HFFc6 (cell line): ENCODE measurements at places on chromosomes 13 and 19. TPM values are rescaled to one million over a fixed set of nuclear protein-coding genes. Genes with fewer than 3 reads are reported as not detected.
A peak's percentile ranks its signal among the peaks of the same experiment; 100 is the strongest.

GRCh38 chr13:60431108-60431700 lies 34.2 kb downstream of the TDRD3 start:
- DNase-seq = peak; percentile 54
- no peaks in the 10 kb centered on the region; the same call in 1 of the 2 replicates for H3K4me1 ChIP-seq
- H3K27me3 ChIP-seq = no peaks in the 10 kb centered on the region
- no peaks in the 10 kb centered on the region for H3K36me3 ChIP-seq
- no peak overlapping the region for H3K27ac ChIP-seq
- H3K4me3 ChIP-seq = no peak overlapping the region

DNA sequence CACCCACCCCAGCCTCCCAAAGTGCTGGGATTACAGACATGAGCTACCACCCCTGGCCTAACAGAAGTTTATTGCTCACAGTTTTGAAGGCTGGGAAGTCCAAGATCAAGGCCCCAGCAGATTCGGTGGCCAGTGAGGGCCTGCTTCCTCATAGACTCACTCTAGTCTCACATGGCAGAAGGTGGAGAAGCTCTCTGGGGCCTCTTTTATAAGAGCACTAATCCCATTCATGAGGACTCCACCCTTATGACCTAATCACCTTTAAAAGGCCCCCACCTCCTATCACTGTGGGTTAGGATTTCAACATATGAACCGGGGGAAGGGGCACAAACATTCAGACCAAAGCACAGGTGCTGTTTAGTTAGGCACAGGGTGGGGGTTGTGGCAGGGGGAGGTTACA lies 6.9 kb upstream of the SWSAP1 start:
- H3K27me3 ChIP-seq = no peaks in the 10 kb centered on the region; the same call in 1 of the 2 replicates
- H3K27ac ChIP-seq = no peak overlapping the region
- H3K36me3 ChIP-seq = no peaks in the 10 kb centered on the region; the same call in none of the 2 replicates
- no peak overlapping the region for H3K4me3 ChIP-seq
- DNase-seq = no peak

DNA sequence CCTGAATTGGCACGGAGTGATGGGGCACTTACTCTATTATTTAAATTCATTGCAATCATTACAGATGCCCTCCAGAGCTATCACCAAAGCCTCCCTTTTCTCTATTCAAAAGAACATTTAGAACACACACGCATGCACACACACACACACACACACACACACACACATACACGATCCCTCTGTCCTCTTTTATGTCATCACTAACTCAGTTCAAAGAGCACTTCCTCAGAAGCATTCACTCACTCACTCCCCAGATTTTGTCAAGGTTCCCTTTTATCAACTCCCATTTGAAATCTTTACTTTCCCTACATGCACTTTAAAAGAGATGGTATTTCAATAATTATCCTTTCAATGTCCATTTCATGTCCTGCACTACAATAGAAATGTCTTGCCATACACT lies 22.4 kb upstream of the IGFL4 start:
- no peak for DNase-seq
- H3K27me3 ChIP-seq = peaks cover 43% of the 10 kb centered on the region
- no peak overlapping the region for H3K27ac ChIP-seq
- peaks cover 33% of the 10 kb centered on the region for H3K4me1 ChIP-seq
- no peak overlapping the region for H3K4me3 ChIP-seq
- peaks cover 16% of the 10 kb centered on the region for H3K36me3 ChIP-seq

DNA sequence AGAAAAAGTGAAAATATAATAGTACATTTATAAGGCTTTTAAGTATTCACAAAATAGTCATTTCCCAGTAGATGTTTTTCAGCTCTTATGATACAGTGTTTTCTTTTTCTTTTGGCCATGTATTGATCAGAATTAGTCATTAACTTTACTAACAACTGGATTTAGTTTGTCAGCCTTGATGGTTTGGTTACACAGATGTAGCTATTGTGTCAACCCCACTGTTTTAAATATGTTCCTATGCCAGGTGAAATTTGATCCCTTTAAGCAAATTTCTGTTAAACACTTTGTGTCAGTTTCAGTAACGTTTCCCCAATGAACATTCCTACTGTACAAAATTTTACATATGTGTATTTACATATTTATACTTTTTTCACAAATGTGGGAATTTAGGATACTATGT lies 261.5 kb upstream of the STARD13 start:
- H3K4me1 ChIP-seq = peaks cover 22% of the 10 kb centered on the region
- H3K27ac ChIP-seq = no peak overlapping the region
- no peak for DNase-seq
- H3K36me3 ChIP-seq = no peaks in the 10 kb centered on the region
- H3K4me3 ChIP-seq = no peak overlapping the region
- H3K27me3 ChIP-seq = no peaks in the 10 kb centered on the region

GRCh38 chr13:88908961-88909441 lies 1237.8 kb downstream of the SLITRK5 start:
- no peak overlapping the region for H3K4me3 ChIP-seq
- no peaks in the 10 kb centered on the region for H3K36me3 ChIP-seq
- H3K27ac ChIP-seq = no peak overlapping the region
- no peaks in the 10 kb centered on the region for H3K27me3 ChIP-seq

- DNase-seq = no peak
- H3K36me3 ChIP-seq = peaks cover 16% of the 10 kb centered on the region; the same call in 1 of the 2 replicates
- no peaks in the 10 kb centered on the region for H3K27me3 ChIP-seq
- H3K4me1 ChIP-seq = peaks cover 26% of the 10 kb centered on the region
Observed at GRCh38 chr19:29952177-29952576, 10.1 kb downstream of the URI1 start.

GRCh38 chr19:49940482-49940791 lies 11.1 kb upstream of the NUP62 start:
- no peaks in the 10 kb centered on the region for H3K36me3 ChIP-seq
- no peak overlapping the region for H3K4me3 ChIP-seq
- no peak overlapping the region for H3K27ac ChIP-seq
- H3K4me1 ChIP-seq = no peaks in the 10 kb centered on the region; the same call in 1 of the 2 replicates
- peaks cover 5% of the 10 kb centered on the region for H3K27me3 ChIP-seq
- DNase-seq = no peak

GRCh38 chr19:10112895-10113591 lies 1.6 kb downstream of the P2RY11 start:
- no peak for DNase-seq
- no peak overlapping the region for H3K4me3 ChIP-seq
- peaks cover 12% of the 10 kb centered on the region for H3K4me1 ChIP-seq
- peak overlapping the region; percentile 75 for H3K27ac ChIP-seq

DNA sequence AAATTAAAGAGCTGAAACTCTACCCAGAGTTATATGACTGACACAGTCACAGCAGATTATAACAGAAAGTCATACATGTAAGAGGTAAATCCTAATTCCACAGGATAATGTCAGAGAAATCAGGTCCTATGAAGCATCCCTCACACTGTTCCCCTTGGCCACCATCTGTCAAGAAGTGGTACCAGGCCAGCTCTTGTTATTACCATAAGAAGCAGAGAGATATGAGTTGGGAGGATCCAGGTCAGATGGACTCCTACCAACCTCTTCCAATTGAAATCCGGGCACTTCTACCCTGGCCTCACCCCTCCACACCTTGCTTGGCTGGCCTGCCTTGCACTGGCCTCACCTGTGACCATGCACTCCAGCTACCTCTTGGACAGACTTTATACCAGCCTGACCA lies 353.2 kb downstream of the DNAJC15 start:
- H3K4me3 ChIP-seq = no peak overlapping the region
- peaks cover 4% of the 10 kb centered on the region for H3K27me3 ChIP-seq
- H3K27ac ChIP-seq = no peak overlapping the region
- peaks cover 10% of the 10 kb centered on the region for H3K4me1 ChIP-seq
- DNase-seq = no peak

GRCh38 chr13:41196620-41197019 lies 2.3 kb upstream of the KBTBD7 start:
- H3K27ac ChIP-seq = no peak overlapping the region
- H3K4me3 ChIP-seq = no peak overlapping the region
- peaks cover 30% of the 10 kb centered on the region for H3K4me1 ChIP-seq
- peaks cover 16% of the 10 kb centered on the region for H3K36me3 ChIP-seq

DNA sequence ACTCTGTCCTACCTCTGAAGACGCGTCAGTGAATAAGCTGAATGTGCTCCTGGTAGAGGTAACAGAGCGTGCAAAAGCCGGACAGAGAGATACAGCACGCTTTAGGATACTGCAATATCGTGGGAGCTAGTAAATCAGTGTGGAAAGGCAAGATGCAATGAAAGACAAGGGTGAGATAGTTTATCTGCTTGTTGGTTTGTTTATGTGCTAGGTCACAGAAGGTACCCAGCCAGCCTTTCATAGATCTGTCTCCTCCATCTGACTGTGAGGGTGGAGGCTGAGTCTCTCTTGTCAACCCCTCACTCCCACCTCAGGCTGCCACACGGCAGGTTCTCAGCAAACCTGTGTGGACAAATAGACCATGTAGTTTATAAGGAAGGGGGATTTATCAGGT lies 904 bp upstream of the GIPC1 start:
- no peaks in the 10 kb centered on the region; the same call in 1 of the 2 replicates for H3K27me3 ChIP-seq
- DNase-seq = no peak
- H3K4me3 ChIP-seq = peak overlapping the region; percentile 80
- peaks cover 35% of the 10 kb centered on the region for H3K4me1 ChIP-seq
- peaks cover 15% of the 10 kb centered on the region for H3K36me3 ChIP-seq

- no peak overlapping the region for H3K4me3 ChIP-seq
- H3K4me1 ChIP-seq = peaks cover 30% of the 10 kb centered on the region
- H3K27ac ChIP-seq = no peak overlapping the region
Observed at GRCh38 chr13:39820606-39821005, 165.1 kb downstream of the COG6 start.

GRCh38 chr13:109758937-109759480 lies 27.4 kb downstream of the IRS2 start:
- H3K36me3 ChIP-seq = peaks cover 5% of the 10 kb centered on the region; the same call in 1 of the 2 replicates
- peaks cover 40% of the 10 kb centered on the region for H3K4me1 ChIP-seq
- no peak overlapping the region for H3K4me3 ChIP-seq
- no peaks in the 10 kb centered on the region for H3K27me3 ChIP-seq

DNA sequence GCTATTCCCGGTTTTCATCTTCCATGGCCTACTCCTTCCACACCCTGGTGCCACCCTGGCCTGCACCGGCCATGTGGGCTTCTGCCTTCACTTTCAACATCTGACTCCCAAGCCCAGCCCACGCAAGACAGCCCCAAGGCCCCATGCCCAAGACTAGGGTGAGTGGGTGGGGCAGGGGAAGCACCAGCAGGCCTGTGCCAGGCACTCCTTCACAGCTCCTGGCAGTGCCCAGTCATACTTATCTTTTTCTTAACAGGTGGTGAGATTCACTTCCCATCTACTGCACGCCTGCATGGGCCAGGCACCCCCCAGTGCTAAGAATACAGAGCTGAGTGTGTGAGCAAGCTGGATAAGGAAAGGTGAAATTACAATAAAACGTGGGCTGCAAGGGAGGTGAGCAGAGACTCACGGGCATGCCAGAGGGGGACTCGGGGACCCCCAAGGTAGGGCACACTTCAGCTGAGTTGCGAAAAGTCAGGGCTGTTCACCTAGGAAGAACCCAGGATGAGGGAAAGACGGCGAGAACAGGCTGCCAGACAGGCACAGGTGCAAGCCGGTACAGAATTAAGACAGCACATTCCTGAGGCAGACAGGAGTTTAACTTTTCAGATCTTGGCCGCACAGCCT lies 55.7 kb downstream of the COL4A1 start:
- H3K27ac ChIP-seq = peak overlapping the region; percentile 90
- H3K36me3 ChIP-seq = peaks cover 10% of the 10 kb centered on the region; the same call in 1 of the 2 replicates
- DNase-seq = no peak
- H3K4me1 ChIP-seq = peaks cover 74% of the 10 kb centered on the region

- H3K4me3 ChIP-seq = peak within 1 kb of the TSS; percentile 99
- peak; percentile 93 for DNase-seq
- peaks cover 46% of the 10 kb centered on the region for H3K4me1 ChIP-seq
- H3K36me3 ChIP-seq = peaks cover 6% of the 10 kb centered on the region; the same call in 1 of the 2 replicates
- peak within 1 kb of the TSS; percentile 95 for H3K27ac ChIP-seq
- H3K27me3 ChIP-seq = no peaks in the 10 kb centered on the region; the same call in 1 of the 2 replicates
Observed at GRCh38 chr19:13116282-13117175, at the start of gene TRMT1. TSS of gene TRMT1 (minus strand) at chr19:13116740. CDS start at chr19:13116399, 341 bp downstream.

GRCh38 chr13:113229161-113229560 lies 19.7 kb downstream of the CUL4A start:
- no peak for DNase-seq
- H3K27ac ChIP-seq = no peak overlapping the region
- no peak overlapping the region for H3K4me3 ChIP-seq
- H3K27me3 ChIP-seq = peaks cover 2% of the 10 kb centered on the region
- no peaks in the 10 kb centered on the region for H3K4me1 ChIP-seq

DNA sequence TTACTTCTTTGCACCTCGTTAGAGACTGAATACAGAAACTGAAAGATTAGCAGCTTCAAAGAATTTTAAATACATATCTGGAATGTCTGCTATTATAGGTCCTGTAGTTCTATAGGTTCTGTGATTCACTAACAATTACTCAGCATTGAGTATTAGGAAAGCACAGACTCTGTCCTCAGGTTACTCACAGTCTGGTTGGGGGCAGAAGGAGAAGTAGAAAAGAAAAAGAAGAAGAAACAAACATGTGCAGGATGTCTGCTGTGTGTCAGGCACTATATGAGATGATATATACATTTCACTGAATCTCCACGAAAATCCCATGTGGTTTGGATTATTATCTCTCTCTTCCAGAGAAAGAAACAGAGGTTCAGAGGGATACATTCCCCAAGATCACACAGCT lies 40.1 kb downstream of the SERTM1 start:
- no peak overlapping the region for H3K27ac ChIP-seq
- no peaks in the 10 kb centered on the region for H3K36me3 ChIP-seq
- H3K4me1 ChIP-seq = peaks cover 6% of the 10 kb centered on the region; the same call in 1 of the 2 replicates
- H3K27me3 ChIP-seq = peaks cover 13% of the 10 kb centered on the region
- no peak overlapping the region for H3K4me3 ChIP-seq

GRCh38 chr13:67367399-67367798 lies 137.3 kb upstream of the PCDH9 start:
- DNase-seq = no peak
- no peaks in the 10 kb centered on the region for H3K36me3 ChIP-seq
- no peak overlapping the region for H3K27ac ChIP-seq
- peaks cover 4% of the 10 kb centered on the region; the same call in 1 of the 2 replicates for H3K27me3 ChIP-seq
- no peak overlapping the region for H3K4me3 ChIP-seq

DNA sequence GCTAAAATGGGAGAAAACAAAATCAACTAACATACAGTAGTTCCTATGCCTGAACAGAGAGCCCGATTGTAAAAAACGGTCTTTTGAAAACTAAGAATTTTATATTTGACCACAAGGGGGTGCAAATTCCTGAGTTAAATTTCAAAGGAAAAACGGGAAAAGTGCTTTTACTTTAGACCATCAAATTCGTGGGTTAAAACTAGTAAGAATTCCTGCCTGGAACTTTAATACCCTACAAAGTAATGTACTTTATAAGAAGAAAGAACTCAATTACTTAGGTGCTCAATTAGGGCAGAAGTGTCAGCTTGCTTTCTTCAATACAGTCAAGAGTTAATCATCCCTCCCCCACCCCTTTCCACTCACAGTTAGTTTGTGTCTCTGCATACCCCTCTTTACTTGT lies 69.8 kb downstream of the KCNRG start:
- peak overlapping the region; percentile 79 for H3K4me3 ChIP-seq
- no peaks in the 10 kb centered on the region; the same call in 1 of the 2 replicates for H3K27me3 ChIP-seq
- DNase-seq = peak; percentile 51
- H3K27ac ChIP-seq = peak overlapping the region; percentile 38; the same call in 1 of the 2 replicates
- H3K4me1 ChIP-seq = peaks cover 24% of the 10 kb centered on the region
- H3K36me3 ChIP-seq = peaks cover 19% of the 10 kb centered on the region

SIGLEC10 gene
- not detected in 3 replicates for total RNA-seq

GPR12 gene
- not detected in 3 replicates for total RNA-seq

KLK6 gene
- not detected in 2 replicates for total RNA-seq

SELENOV gene
- not detected in 3 replicates for total RNA-seq

KRTDAP gene
- total RNA-seq = not detected in 3 replicates

SULT2A1 gene
- total RNA-seq = not detected in 3 replicates

PSG1 gene
- total RNA-seq = 3.8 to 9.0 TPM (median 7.7 TPM) in 3 replicates

WASF3 gene
- total RNA-seq = 28.6 to 30.3 TPM (median 30.1 TPM) in 3 replicates

PRTN3 gene
- total RNA-seq = not detected in 3 replicates

KIR2DL4 gene
- total RNA-seq = not detected in 2 replicates

BRME1 gene
- 0.21 to 1.2 TPM (median 0.50 TPM) in 3 replicates for total RNA-seq

CGB2 gene
- total RNA-seq = 0.90 TPM in 1 of 3 replicates, not detected in the others

GRWD1 gene
- 36.2 to 56.3 TPM (median 41.1 TPM) in 3 replicates for total RNA-seq

ENOX1 gene
- total RNA-seq = 0.63 to 3.7 TPM (median 3.6 TPM) in 3 replicates

ZNF626 gene
- 1.4 to 2.2 TPM (median 2.0 TPM) in 3 replicates for total RNA-seq

ZNF563 gene
- 1.7 to 2.5 TPM (median 1.9 TPM) in 3 replicates for total RNA-seq

ERICH6B gene
- not detected in 2 replicates for total RNA-seq
